ENCODE measurements at places on chromosomes 4 and X. TPM values are rescaled to one million over a fixed set of nuclear protein-coding genes. Genes with fewer than 3 reads are reported as not detected.

GRCh38 chr4:177232473-177232872 is 77.2 kb upstream of the NEIL3 start:
- no peak overlapping the region for H3K4me3 ChIP-seq
- no peak overlapping the region for H3K27ac ChIP-seq
- no peaks in the 10 kb centered on the region for H3K36me3 ChIP-seq
- peaks cover 11% of the 10 kb centered on the region for H3K4me1 ChIP-seq
- no peaks in the 10 kb centered on the region for H3K27me3 ChIP-seq

DNA sequence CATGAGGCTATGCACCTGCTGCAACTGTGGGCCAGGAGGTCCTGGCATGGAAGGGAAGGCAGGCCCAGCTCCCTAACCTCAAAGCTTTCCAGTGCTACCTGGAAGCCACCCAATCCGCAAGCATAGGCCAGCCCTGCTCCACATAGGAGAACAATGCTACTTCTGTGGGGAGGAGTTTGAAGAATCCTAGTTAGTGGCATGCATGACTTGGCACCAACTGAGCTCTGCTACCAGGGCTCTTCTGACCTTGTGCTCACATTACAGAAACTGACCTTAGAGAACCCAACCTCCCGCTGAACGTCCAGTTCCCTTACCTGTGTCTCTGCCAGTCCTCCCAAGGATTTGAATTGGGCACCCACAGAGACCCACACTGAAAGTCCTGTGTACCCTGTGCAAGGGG is 58.8 kb downstream of the USP46 start:
- no peak overlapping the region for H3K27ac ChIP-seq
- no peaks in the 10 kb centered on the region for H3K27me3 ChIP-seq
- H3K36me3 ChIP-seq = peaks cover 14% of the 10 kb centered on the region

PAGE5 gene
- not detected for total RNA-seq

DNA sequence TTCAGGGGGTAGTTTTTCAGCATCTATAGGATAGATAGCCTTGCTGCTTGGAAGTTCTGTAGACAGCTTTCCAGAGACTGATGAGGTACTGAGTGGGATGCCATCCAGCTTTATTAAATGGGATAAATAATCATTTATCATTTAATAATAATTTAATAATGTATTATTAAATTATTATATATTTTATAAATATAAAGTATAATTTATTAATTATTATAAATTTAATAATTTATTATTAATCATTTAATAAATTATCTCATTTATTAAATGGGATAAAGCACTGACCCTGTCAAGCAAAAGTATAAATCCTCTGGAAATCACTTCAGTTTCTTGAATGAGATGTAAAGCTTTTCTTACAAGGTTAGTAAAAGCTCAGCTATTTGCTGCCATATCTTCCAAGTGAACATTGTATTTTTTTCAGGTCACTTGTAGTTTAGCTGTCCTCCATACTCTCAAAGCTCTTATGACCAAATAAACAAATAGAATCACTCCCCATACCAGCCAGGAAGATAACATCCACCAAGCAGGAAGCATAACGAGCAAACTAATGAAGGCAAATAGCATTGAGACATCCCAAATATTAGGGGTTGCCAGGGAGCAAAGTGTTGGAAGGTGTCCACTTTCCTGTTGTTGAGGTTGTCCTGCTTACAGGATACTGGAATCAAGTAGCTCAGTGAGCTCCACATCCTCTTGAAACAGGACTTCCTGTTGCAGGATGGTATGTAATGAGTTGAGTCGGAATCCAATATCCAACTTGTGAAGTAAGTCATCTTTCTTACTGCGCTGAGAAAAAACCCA is 88.9 kb downstream of the ZNF674 start:
- no peak overlapping the region for H3K4me3 ChIP-seq
- H3K4me1 ChIP-seq = peaks cover 5% of the 10 kb centered on the region
- no peak for DNase-seq

CFAP47 gene
- not detected for total RNA-seq

GRCh38 chr4:118381902-118382301 is 29.1 kb upstream of the PRSS12 start:
- no peak overlapping the region for H3K4me3 ChIP-seq
- H3K27ac ChIP-seq = no peak overlapping the region
- no peak for DNase-seq
- H3K27me3 ChIP-seq = peaks cover 3% of the 10 kb centered on the region
- H3K36me3 ChIP-seq = no peaks in the 10 kb centered on the region

PLAC8 gene
- 41.9 TPM for total RNA-seq
